Activated CD8-positive, alpha-beta memory T cell treated with anti-CD3 and anti-CD28 coated beads for 1 hour (primary cell): ENCODE measurements at places on chromosomes 5 and 9.

- no peak for DNase-seq
These were observed 72.0 kb downstream of the SEMA4D start for GRCh38 chr9:89425921-89426383.

DNA sequence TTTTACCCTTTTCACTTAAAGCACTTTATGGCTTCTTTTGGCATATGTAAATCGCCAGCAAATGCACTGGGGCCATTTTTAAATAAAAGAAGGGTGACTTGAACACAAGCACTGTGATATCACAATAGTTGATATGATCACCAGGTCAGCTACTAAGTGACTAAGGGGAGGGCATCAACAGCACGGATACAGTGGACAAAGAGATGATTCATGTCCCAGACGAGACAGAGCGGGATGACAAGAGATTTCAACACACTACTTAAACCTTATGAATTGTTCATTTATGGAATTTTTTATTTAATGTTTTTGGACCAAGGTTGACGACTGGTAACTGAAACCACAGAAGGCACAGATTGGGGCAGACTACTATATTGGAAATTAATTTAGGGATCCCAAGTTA lies 54.1 kb downstream of the RORB start:
- no peak for DNase-seq

DNA sequence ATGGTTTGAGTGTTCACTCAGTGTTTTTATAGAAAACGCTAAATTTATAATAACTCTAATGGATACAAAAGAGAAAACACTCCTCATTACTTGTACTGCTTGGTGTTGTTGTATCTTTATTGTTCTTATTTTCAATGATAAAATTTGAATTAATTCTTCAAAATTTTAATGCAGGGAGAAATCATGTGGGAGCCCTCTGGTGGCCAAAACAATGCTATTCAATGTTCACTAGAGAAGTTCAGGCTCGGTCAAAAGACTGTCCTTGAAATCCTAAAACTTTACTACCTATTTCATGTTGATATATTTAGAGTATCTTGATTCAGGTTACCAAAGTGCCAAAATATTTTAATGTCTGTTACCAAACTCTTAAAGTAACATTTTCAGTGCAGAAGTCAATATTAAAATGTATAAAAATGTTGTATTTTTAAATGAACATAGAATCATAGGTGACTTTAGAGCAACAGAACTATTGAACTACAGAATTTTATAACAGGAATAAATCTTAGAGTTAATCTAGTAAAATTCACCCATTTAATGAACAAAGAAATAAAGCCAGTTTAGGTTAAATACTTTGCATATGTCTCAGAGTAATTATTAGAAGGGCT lies 1259.8 kb downstream of the PTPRD start:
- no peak for DNase-seq

GRCh38 chr5:11387382-11387781 lies 516.9 kb downstream of the CTNND2 start:
- DNase-seq = no peak

DNA sequence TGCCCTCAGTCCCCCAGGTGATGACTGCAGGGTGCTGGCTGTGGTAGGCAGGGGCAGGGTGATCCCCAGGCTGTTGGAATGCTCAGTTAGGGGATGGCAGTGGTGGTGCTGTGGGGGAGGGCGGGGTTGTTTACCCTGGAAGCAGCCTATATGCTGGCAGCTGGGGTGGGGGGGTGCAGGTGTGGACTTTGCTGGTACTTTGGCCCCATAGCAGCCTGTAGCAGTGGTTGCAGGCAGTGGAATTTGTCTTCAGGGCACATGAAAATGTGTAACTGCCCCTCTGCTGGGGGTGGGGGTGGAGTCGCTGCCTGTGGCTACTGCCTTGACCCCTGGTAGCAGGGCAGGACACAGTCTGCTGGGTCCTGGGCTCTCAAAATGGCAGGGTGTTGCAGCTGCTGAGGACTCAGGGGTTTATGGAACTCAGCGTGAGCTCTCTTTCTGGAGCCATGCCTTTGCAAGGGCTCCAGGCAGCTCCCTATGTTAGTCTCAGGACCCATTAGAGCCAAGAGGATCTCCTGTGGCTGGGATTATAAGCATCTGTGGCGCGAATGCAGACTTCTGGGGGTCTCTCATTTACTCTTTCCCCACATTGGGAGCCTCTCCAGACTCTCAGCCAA lies 65.0 kb downstream of the RMI1 start:
- DNase-seq = no peak

- no peak for DNase-seq
These were observed 381.5 kb upstream of the MPDZ start for GRCh38 chr9:13661014-13661413.

GRCh38 chr9:16532681-16533450 lies 337.6 kb downstream of the BNC2 start:
- no peak for DNase-seq
